Aorta (tissue), 5 donors: ENCODE measurements at places on chromosomes 2 and 18. TPM values are rescaled to one million over a fixed set of nuclear protein-coding genes. Genes with fewer than 3 reads are reported as not detected.

The APCDD1 gene
- total RNA-seq, result 7.6 TPM

The TLX2 gene
- total RNA-seq, result not detected

The ARPC2 gene
- total RNA-seq, result 351 TPM

The SLC40A1 gene
- 95.6 TPM for total RNA-seq

The RAPGEF4 gene
- 6.7 TPM for total RNA-seq

The CHST9 gene
- total RNA-seq, result 0.06 TPM

The PCARE gene
- total RNA-seq, result not detected

The MBOAT2 gene
- 26.3 TPM for total RNA-seq

The PSMA8 gene
- total RNA-seq, result not detected

The DOK1 gene
- 18.2 TPM for total RNA-seq

The MROH2A gene
- not detected for total RNA-seq

The GALNT13 gene
- 4.9 TPM for total RNA-seq

The SPATA3 gene
- total RNA-seq, result not detected

The IL18R1 gene
- total RNA-seq, result 11.0 TPM

DNA sequence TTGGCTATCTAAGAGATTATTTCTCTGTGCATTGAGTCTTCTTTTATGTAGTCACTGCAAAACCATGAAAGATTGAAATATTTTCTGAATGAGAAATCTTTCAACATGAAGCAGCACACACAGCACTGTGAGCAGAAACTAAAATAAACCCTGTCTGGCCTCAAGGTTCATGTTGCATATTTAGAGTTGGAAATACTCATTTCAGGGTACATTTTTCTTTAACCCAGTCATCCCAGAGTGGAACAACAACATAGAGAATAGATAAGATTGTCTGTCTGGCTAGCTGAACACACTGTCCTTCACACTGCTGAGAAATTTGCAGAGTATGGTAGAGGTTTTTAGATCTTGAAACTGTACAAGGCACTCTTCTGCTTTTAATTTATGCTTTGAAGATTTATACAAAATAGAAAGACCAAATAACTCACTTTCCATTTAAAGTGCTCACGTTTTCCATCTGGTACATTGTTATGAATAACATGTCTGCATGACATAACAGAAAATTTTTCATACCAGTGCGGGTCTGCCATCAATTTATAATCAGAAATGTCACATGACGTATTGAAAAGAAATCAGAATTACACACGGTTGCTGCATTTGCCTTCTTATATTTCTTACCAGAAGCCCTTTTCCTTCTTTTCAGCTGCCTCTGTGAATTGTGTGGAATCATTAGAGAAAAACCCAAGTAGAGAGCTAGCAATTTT lies 25.0 kb upstream of the FN1 start:
- no peak for DNase-seq

- no peak for DNase-seq
Observed at GRCh38 chr2:148930046-148930775, 55.2 kb downstream of the KIF5C start.

- DNase-seq, result no peak
Observed at GRCh38 chr2:36266536-36267121, 88.9 kb upstream of the CRIM1 start.

DNA sequence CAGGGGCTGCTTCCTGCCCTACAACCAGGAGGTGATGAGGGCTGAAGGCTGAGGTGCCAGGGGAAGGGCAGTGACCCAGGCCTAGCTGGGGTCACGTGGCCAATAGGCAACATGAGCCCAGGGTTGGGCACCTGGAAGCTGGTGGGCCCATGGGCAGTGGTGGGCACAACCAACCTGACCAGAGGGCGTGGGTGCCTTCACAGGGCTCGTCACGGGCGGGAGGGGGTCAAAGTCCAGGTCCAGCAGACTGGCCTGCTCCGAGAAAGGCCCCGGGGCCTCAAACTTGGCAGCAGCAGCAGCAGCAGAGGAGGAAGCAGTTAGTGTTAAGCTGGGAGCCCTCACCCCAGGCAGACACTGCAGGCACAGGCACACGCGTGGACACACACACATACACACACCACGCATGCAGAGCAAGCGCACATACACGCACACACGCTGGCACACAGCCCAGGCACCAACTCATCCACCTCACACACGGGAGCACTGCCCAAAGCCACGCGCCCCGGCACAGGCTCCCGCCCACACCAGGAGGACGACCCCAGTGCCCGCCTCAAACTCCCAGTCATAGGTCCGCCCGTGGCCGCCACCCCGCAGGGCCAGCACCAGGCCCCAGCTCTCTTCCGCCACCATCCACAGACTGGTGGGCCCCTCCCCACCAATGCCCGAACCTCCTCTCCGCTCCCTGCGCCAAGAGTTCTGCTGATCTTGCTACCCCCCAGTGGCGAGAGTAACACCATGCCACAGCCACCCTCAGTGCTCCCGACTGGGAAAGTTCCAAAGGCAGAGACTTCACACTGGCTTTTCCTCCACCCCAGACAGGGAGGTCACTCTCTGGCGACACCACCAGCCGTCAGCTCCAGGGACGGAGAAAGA lies 53.0 kb downstream of the BIN1 start:
- DNase-seq, result peak; percentile 42

DNA sequence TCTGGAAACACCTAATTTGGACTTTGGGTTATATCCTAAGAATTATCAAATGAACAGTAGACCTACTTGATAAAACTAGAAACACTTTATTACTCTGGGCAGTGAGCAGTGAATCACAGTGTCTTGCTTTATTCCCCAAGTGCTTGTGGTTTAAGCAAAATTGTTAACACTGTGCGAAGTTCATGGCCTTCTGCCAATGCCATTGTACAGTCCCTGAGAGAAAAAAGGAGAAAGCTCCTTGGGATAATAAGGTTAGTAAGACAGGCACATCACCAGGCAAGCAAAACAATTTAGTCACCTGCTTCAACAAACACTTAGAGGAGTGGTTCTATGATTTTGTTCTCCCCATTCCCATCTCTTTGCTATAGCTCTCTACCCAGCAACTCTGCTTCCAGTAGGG lies 39.8 kb downstream of the ADCYAP1 start:
- no peak for DNase-seq

GRCh38 chr2:43708891-43709290 lies 32.7 kb upstream of the C1GALT1C1L start:
- no peak for DNase-seq

- no peak for DNase-seq
Observed at GRCh38 chr2:71857636-71858035, 290.0 kb downstream of the CYP26B1 start.

DNA sequence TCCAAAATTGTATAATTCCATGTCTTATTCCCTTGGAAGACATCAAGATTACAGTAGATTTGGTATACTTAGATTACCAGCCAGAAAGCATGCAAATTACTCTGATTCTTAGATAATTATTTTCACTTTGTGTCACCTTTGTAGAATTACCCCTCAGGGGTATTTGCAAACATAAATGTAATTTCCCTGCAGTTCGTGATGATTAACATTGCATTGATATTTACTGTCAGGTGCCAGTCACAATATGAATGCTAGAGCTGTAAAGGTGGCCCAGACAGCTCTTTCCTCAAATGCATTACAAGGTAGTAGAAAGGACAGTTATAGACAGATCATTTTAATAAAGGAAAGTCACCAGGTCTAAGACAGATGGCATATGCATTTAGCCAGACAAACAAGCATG lies 1537.5 kb upstream of the PIK3C3 start:
- no peak for DNase-seq

DNA sequence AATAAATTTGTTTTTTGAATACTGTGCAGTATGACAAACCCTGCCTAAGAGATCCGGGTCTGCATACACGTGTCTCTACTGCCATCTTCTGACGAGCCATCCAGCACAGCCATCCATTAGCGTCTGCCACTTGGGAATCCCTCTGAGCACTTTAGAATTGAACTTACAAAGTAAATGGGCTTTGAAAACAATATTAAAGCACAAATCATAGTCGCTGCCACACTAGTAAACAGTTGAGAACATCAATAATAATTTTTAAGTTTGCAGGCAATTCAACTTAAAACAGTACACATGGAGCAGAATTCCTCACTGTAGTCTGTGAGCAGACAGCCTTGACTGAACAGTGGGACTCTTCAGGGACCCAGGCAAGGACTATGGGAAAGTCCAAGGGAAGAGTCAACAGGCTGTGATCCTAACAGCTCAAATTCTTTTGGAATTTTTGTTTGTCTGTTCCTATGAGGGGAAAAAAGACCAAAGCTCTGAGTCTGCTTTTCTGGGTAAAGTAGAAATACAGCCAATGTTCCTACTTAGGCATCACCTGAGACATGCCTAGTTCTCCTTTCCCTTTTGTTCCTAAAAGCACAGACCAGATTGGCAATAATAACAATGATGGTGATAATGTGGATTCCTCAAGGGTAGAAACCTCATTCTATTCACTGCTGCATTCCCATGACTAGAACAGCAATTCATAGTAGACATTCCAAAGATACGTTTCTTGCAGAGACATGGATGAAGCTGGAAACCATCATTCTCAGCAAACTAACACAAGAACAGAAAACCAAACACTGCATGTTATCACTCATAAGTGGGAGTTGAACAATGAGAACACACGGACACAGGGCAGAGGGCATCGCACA lies 92.9 kb downstream of the MREG start:
- peak; percentile 76 for DNase-seq

DNA sequence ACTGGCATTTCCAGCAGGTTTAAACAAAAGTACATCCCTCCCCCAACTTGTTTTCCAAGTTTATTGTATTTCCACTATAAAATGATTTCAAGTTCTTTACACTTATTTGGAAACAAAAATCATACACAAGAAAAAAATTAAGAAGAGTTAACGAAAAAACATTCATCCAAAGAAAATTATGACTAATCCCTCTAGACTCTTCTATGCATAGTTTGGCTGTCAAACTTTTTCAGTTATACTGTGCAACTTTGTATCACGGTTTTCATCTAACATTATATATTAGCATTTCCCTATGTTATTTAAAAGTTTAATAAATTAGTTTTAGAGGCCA lies 627 bp downstream of the WDCP start:
- DNase-seq, result no peak

GRCh38 chr2:235898766-235899165 lies 269.4 kb downstream of the GBX2 start:
- no peak for DNase-seq

DNA sequence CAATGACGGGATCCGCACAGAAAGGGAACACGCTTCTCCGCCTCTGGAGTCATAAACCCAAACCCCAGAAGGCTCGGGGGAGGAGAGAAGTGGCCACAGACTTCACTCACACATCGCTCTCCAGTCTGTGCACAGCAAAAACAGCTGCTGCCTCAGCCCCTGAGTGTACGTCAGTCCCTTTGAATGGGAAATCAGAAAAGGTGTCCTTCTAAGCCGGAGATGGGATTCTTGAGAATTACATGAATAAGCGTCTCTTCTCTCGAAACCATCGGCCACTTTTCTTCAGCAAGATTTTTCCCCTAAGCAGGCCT lies 78.3 kb downstream of the PDCL3 start:
- DNase-seq, result no peak

GRCh38 chr18:9951022-9951859 lies 37.4 kb downstream of the VAPA start:
- DNase-seq, result no peak

GRCh38 chr2:191264647-191265081 lies 19.5 kb downstream of the MYO1B start:
- no peak for DNase-seq

- DNase-seq, result no peak
Observed at GRCh38 chr2:231682603-231683291, 25.6 kb upstream of the PTMA start.

GRCh38 chr2:84442888-84443287 lies 16.2 kb downstream of the SUCLG1 start:
- DNase-seq, result no peak

- peak; percentile 93 for DNase-seq
Observed at GRCh38 chr2:96907115-96908041, 37.5 kb upstream of the SEMA4C start.

DNA sequence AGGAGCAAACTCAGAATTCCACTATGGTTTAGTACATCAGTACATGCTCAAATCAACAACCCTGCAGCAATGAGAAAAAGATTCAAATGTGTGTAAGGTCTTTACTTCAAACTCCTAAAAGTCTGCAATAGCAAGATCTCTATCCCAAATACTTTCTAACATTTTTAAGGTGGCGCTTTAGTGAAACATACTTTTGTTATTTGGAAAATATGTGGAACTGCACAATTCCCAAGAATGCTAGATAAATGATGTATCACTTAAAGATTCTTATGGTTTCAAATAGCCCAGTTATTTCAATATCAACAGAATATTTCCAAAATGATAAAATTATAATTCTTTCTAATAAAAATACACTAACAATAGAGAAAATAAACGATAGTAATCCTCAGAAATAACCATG lies 227.6 kb upstream of the SMAD7 start:
- no peak for DNase-seq

DNA sequence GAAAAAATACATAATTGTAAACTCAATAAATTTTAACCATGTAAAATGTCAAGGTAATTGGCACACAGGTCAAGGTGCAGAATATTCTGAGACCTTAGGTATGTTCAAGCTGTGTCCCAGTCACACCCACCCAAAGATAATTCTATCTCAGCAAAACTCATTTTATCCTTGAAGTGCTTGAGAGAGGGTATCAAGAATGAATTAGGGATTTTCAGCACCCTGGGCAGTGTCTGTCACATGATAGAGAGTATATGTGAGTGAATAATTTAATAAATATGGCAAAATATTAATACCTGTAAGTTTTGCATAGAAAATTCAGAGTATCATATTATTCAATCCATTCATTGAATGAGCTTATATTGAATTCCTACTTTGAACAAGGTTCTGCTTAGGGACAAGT lies 567.9 kb downstream of the FBXO15 start:
- no peak for DNase-seq

GRCh38 chr18:12293831-12294230 lies 14.2 kb upstream of the TUBB6 start:
- DNase-seq, result no peak

GRCh38 chr18:5534845-5535244 lies 9.0 kb downstream of the EPB41L3 start:
- no peak for DNase-seq

GRCh38 chr2:200635251-200635650 lies 49.4 kb downstream of the AOX1 start:
- no peak for DNase-seq

- no peak for DNase-seq
Observed at GRCh38 chr2:11922294-11922693, 175.9 kb downstream of the LPIN1 start.

GRCh38 chr18:36153203-36153602 lies 23.5 kb downstream of the ELP2 start:
- DNase-seq, result no peak

DNA sequence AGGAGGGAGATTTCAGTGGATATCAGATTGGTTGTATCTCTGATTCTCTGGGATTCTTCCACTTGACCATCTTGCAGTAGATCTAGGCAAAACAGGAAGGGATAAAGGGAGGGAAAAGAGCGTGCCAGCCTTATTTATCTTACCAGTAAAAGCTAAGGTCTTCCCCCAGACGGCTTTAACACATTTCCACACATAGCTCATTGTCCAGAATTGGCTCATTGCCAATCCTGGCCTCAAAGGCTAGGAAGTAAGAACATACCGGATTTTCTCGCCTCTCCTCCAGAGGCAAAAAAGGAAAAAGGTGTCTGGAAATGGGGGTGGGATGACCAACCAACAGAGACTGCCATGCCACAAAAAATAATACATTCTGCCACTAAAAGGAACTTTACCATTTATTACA lies 411.6 kb upstream of the NRP2 start:
- DNase-seq, result no peak
